Fibroblast of gingiva (primary cell): ENCODE measurements at places on chromosomes 11 and 22.

DNA sequence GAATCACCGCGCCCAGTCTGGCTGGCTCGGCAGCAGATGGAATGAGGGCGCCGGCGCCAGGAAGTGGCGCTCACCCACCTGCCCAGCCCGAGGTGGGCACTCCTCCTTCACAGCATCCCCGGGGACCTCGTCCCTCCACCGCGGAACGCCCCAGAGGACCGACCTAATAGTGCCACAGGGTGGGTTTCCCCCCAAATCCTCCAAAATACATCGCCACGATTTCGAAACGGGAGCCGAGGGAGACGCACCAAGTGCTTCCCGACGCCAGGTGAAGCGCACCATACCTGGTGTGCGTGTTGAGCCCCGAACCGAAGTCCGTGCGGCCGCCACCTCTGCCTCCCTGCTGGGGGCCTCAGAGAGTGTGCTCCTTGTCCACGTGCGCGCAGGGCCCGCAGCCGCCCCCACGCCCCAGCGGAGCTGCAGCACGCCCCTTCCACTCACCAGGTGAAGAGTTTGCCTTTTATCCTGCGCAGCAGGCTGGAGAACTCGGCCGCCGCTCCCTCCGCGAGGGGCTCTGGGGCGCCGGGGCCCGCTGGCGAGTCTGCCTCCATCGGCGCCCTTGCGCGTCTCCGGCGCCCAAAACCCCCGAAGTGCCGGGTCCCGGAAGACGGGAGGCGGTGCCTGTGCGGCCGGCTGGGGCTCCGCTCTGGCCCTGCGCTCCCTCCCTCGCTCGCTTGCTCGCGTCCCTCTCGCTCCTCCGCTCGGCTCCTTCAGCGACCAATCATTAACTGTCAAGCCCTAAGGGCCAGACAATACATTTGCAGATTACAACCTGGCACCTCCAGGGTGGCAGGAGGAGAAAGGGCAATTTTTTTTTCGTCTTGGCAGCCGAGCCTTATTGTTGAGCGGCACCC is at the start of gene SLC35F2:
SLC35F2 (minus strand) TSS at position 571 of the 854 bp plus-strand sequence; CDS start at position 551, 20 bp downstream.
- peak; percentile 46 for DNase-seq

DNA sequence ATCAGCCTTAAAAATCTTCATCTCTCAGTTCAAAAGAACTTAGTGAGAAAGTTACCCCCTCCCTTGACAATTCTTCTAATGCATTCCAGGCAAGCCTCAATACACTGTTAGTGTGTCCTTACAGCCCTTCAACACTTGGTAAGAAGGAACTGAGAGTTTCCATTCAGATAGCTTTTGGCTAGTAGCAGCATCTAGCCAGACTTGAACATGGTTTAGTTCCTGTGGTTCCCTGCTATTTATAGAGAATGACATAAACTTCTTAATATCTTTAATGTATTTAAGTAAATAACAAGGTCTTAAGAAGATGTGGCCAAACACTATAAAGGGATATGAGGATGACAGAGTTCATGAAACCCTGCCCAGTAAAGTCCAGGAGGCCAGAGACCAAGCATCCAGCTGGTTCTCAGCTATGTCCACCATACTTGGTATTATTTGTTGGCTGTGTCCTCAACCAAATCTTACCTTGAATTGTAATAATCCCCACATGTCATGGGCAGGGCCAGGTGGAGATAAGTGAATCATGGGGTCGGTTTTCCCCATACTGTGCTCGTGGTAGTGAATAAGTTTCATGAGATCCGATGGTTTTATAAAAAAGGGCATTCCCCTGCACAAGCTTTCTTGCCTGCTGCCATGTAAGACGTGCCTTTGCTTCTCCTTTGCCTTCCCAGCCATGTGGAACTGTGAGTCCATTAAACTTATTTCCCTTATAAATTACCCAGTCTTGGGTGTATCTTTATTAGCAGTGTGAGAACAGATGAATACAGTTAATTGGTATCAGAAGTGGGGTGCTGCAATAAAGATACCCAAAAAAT is 132.4 kb downstream of the LARGE1 start:
- DNase-seq: no peak

DNA sequence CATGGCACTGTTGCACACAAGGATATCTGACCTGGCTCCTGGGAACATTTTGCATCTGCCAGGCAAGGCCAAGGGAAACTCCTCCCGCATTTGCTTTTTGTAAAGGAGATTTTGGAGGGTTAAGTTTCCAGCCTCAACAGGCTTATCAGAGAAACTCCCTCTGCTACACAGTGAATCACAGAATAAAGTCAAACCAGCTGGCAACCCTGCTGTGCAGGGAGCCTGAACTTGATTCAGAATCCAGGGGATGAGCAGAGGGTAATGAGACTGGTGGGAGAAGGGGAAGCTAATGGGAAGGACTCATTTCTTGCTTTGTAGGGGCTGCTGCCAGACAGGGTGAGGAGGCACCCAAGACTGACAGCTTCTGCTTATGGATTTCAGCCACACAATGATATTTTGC is 185.3 kb upstream of the ISX start:
- no peak for DNase-seq

GRCh38 chr11:44029507-44029845 is 18.3 kb upstream of the ACCSL start:
- DNase-seq: no peak

GRCh38 chr22:19068784-19069271 is 53.4 kb downstream of the DGCR2 start:
- no peak for DNase-seq

GRCh38 chr11:97570636-97571035 is 1180.8 kb downstream of the JRKL start:
- no peak for DNase-seq

DNA sequence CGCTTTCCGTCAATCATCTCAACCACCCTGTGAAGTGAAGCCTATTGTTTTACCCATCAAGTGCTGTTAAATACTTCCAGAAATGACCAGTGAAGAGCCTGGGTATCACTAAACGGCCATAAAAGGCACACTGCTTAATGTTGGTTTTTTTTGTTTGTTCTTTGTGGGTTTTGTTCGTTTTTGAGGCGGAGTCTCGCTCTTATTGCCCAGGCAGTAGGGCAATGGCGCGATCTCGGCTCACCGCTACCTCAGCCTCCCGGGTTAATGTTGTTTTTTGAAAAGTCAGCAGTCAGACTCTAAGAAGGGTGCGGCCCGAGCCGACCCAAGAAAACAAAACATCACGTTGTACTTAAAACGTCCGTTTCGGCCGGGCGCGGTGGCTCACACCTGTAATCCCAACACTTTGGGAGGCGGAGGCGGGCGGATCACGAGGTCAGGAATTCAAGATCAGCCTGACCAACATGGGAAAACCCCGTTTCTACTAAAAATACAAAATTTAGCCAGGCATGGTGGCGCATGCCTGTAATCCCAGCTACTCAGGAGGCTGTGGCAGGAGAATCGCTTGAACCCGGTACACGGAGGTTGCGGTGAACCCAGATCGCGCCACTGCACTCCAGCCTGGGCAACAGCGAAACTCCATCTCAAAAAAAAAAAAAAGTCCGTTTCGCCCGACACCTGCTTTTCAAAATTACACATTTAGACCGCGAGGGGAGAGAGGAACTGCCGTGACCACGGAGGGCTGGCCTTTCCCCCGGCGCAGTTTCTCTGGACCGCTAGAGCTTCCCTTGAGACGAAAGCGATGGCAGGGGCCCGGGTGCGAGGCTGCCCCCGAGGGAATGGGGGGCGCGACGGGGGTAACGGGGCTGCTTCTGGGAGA is 714 bp downstream of the CD59 start:
- DNase-seq: no peak

- DNase-seq: peak; percentile 17
These were observed 3.2 kb upstream of the EMID1 start for GRCh38 chr22:29202212-29203192.

- peak; percentile 76 for DNase-seq
These were observed 52.4 kb downstream of the MIAT start for GRCh38 chr22:26709617-26710390.

- DNase-seq: no peak
These were observed 710.3 kb upstream of the KIRREL3 start for GRCh38 chr11:127710831-127711230.

GRCh38 chr11:83764643-83765042 is 478.5 kb upstream of the CCDC90B start:
- DNase-seq: no peak

DNA sequence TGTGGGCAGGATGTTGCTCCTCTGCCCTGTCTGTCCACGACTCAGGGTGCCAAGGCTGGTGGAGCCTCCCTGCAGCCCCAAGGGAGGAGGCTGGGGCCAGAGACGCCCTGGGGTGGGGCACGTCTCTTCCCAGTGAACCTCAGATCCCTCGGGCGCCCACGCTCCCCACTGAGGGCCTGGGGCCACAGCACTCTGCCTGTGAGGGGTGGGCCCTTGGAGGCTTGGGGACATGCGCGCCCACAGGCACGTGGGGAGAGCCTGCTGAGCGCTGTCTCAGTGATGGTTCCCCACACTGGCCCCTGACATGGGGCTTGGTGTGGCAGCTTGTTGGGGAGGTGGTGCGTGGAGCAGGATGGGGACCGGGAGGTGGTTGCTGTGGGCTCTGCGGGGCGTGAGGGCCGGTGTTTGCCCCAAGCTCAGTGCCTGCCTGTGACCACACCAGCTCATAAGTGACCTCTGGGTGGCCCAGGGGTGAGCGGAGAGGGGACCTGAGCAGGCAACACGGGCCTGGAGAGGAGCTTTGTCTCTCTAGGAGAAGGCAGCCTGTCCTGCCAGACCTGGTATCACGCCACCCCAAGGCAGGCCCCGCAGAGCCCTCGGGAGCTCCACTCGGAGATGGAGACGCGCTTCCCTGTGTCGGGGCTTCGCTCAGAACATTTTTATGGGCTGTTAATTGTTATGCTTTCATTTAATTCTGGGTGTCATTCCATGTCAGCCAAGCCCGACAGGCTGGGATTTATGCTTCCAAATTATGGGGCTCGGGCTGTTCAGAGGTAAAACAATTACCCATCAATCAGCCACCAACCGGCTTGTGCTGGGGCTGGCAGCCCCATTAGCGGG is 27.4 kb upstream of the CCDC188 start:
- no peak for DNase-seq

- DNase-seq: peak; percentile 72
These were observed 224.0 kb upstream of the NARS2 start for GRCh38 chr11:78798663-78799062.

- no peak for DNase-seq
These were observed 24.4 kb upstream of the BIRC3 start for GRCh38 chr11:102292933-102293332.

GRCh38 chr22:26893173-26894110 is 236.1 kb downstream of the MIAT start:
- no peak for DNase-seq

GRCh38 chr11:42065199-42065598 is 605.7 kb upstream of the LRRC4C start:
- DNase-seq: no peak

- no peak for DNase-seq
These were observed 119.5 kb downstream of the APOL5 start for GRCh38 chr22:35837101-35837727.

- DNase-seq: no peak
These were observed 53.8 kb upstream of the CD5 start for GRCh38 chr11:61048368-61049062.

DNA sequence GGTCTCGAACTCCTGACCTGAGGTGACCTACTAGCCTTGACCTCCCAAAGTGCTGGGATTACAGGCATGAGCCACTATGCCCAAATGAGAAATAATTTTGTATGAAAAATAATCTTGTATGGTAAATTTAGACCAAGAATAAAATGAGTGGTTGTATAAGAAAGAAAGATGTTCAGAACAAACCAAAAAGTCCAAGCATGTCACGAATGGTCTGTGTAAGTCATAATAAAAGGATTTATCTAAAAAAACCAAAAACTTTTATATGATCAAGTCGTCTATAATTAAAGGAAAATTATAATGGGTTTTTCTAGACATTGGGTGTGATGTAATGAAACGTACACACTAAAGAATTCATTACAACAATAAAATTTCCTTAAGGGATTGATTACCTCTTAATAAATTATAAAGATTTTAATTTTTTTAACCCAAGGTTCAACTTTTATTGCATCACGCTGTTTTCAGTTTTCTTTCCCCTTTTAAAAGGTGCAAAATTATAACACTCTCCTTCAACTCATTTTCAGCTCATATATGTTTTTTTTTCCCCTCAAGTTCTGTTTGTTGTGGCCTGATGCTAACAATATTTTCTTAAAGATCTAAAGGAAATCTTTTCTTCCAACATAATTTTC is 8.9 kb upstream of the AQP11 start:
- DNase-seq: no peak

DNA sequence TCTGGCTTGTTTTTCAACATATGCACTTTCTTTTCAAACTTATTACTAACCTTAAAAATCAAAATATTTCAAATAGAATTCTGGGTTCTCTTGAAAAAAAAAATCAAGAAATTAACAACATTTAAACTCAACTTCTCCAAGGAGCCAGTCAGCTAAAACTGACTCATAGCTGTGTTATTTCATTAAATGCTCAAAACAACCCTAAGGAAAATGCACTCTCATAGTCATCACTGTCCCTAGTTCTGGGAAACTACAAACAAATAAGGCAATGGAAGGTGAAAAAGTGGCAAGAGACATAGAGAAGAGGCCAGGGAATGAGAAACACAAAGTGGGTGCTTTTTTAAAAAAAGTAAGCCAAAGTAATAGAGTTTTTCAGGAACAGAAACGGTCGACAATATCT is 4.1 kb upstream of the ARHGAP20 start:
- DNase-seq: peak; percentile 22

DNA sequence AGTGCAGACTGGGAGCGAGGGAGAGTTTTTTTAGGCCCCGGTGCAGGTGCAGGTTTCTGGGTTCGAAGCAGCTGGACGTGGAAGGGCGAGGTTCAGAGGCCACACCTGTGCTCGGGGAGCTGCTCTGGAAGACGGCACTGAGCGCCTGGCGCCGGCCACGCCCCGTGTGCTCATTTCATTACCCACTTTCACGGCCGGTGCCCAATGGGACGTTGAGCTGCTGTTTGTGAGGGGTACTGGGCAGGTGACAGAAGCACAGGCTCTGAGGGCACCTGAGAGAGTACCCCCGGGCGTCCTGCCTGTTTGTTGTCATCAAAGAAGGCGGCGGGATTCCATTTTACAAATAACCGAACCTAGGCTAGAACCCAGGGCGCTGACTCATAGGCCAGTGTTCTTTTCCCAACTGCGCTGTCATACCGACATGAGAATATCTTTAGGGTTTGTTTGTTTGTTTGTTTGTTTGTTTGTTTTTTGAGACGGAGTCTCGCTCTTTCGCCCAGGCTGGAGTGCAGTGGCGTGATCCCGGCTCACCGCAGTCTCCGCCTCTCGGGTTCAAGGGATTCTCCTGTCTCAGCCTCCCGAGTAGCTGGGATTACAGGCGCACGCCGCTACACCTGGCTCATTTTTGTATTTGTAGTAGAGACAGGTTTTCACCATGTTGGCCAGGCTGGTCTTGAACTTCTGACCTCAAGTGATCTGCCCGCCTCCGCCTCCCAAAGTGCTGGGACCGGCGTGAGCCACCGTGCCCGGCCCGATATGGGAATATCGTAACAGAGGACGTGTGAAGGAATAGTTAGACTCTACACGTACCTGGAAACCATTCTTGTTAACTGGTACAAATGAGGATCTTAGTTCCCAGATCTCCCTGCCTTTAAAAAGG is 16.6 kb upstream of the SPTBN2 start:
- DNase-seq: no peak

- no peak for DNase-seq
These were observed 390 bp upstream of the TMEM151A start for GRCh38 chr11:66291303-66291705.

- no peak for DNase-seq
These were observed 5.4 kb downstream of the TBC1D10C start for GRCh38 chr11:67409261-67409666.
